RPMI7951 (cell line): ENCODE measurements at places on chromosomes 6 and 20. TPM values are rescaled to one million over a fixed set of nuclear protein-coding genes. Genes with fewer than 3 reads are reported as not detected.

DNA sequence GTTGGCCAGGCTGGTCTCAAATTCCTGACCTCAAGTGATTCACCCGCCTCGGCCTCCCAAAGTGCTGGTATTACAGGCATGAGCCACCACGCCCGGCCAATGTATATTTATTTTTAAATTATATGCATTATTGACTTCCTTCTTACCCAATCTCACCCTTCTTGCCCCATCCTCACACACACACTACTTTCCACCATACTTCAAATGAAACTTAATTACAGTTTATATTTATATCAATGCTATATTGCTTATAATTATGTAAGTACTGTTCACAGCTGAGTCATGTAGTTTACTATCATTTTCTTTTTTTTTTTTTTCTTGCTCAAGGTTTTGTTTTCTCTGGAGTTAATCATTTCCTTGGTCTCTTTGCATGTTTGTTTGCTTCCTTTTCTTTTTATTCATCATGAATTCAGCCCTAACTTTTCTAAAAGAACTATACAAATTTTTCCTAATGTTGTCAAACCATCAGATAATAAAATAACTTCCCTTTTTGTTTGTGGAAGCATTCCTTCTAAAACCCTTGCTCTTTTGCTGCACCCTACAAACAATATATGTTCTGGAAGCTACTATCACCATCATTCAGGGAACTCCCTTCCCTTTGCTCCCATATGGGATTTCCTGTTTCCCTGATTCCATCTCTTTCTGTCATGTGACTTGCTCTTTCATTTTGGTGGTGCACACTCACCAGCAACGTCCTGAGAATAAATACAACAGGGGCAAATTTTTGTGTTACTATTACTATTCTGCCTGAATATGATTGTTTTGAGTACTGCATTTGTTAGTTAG, 201.7 kb upstream of the SASH1 start:
- peak; percentile 4 for DNase-seq

GRCh38 chr6:81878479-81878878, 126.0 kb upstream of the TENT5A start:
- no peak for DNase-seq

GRCh38 chr6:108165714-108166663, at the start of gene NR2E1:
NR2E1 (plus strand) TSS chr6:108166022; CDS start chr6:108166766, 744 bp downstream.
- DNase-seq = peak; percentile 17

DNA sequence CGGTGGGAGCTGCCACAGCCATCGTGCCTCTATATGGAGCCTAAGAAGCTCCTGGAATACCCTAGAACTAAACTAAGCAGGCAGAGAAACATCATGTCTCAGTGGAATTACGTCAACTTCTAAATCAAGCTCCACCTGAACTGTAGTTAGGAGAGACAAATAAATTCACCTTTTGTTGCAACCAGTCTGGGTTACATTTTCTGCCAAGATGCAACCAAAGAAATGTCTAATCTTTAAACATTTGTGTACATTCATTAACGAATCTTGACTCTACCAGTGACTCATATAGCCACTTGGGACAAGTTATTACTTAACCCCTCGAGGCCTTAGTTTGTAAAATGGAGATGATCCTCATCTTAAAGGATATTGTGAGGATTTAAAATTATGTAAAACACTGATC, 8.9 kb downstream of the PTPRK start:
- peak; percentile 50 for DNase-seq

DNA sequence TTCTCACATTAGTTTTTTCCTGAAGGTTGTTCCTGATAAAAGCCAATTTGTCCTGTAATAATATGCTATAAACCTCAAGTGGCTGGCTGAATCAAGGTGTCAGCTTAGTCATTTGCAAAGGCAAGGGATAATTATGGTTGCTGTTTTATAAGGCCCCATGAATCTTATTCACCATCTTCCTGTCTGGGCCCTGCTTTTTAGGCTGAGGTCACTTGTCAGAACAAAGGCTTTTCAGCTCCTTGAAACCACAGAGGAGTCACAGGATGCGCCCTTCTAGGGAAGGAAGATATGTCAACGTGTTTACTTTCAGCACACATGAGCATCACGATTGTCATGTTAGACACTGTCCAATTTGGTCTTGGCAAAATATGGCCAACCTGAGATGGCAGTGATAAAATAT, 64.8 kb upstream of the NAA20 start:
- DNase-seq = peak; percentile 66

DNA sequence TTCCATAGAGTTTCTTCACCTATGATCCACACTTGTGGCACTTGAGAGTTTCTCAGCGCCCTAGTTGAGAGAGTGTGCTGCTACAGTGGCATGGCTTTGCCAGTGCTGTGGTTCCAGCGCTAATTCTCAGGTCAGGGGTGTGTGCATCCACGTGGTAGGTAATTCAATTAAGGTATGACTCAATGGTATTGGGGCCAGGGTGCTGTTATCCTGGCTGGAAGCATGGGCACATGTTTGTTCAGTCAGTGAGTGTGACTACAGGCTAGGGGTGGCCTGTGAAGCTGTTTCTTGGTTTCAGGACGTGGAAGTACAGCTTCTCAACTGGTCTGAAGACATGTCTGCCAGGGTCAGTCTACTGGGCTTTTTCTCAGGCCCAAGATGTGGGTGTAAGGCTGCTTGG, 3.0 kb upstream of the SEMG2 start:
- no peak for DNase-seq

DNA sequence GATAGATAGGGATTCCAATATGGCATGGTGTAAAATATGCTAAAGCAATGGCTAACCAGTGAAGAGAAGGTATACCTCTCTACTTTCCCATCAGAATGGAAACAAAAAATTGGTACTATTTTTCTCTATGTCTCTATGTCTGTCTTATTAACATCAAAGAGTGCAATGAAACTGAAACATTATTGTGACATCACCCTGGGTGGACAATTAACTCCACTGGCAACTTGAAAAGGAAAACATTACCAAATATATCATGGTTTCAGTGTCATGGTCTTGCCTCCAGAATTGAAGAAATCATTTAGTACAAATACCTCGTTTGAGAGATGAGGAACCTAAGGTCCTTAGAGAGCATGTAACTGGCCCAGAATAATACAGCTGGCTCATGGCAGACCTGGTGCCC, 1132.5 kb upstream of the MAP3K7 start:
- DNase-seq = no peak

DNA sequence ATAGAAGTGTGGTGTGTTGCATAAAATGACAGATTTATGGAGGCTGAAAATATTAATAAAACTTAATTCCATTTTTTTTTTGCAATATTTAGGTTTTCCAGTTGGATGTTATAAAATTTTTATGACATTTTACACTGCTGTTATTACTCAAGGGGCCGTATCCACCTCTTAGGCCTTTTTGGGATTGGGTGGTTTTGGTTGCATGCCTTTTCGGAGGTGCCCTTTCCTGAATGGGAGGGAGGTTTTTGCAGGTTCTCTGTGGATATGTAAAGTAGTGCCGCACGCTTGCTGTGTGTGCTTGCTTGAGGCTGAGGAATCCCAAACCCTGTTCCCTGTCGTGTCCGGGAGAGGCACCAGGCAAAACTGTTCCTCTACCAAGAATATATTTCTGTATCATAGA, 6.8 kb downstream of the ARID1B start:
- no peak for DNase-seq

- peak; percentile 92 for DNase-seq
Measured at GRCh38 chr6:41723530-41724227, 11.7 kb downstream of the TFEB start.

DNA sequence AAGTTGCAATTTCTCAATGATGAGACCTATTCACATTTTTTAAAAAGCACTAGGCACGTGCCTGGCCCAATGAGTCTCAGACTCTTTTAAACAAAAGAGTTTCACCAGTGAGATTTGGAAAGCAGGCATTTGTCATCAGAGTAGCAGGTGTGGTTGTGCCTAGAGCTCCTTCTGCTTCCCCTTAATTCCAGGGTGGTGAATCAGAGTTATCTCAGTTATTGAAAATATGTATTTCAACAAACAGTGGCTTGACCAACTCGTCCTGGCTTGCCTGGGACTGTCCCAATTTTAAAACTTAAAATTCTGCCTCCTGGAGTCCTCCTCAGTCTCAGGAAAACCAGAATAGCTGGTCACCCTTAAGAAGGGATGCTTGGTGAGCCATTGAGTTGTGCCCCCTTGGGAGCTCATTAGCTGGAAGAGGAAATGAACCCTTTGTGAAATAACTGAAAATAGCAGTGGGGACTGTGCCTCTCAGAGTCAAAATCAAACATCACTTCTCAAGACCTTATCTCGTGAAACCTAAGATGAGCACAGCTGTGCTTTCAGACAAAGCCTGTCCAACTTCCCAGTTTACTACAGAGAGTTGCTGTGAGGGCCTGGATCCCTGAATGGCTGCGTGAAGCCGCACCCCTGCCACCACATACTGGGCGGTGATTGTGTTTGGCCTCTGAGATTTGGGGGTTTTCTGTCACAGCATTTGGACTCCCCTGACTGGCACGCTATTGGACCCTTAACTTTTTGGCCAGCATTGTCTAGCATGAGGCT, 116.3 kb downstream of the ANKRD60 start:
- DNase-seq = peak; percentile 87

DNA sequence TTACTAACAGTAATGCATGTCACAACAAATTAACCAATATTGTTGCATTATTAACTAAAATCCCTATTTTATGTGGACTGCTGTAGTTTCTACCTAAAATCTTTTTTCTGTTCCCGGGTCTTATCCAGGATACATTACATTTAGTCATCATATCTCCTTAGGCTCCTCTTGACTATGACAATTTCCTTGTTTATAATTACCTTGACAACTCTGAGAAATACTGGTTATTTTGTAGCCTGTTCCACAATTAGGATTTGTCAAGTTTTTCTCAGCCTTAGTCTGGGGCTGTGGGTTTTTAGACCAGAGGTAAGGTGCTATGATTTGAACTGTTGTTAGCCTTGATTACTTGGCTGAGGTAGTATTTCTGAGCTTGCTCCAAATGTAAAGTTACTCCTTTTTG, 3.7 kb downstream of the FBXO5 start:
- DNase-seq = no peak

DNA sequence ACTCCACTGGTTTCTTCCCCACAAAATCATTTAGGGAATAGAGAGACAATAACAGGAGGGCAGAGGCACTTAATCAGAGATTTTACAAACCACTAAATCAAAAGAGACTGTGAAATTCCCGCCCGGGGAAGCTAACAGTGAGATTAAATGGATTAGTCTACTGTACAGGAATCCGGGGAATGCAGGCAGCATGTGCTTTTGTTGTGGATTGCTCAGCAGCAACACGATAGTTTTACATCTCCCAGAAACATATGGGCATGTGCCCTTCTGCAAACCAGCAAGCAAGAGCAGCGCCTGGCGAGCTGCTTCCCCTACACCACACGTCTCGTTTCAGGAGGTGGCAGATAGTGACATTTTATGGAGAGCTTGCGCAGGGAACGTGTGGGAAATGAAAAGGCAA, 382.3 kb downstream of the CD83 start:
- peak; percentile 94 for DNase-seq

- no peak for DNase-seq
Measured at GRCh38 chr6:13046084-13046483, 282.3 kb downstream of the TBC1D7 start.

DNA sequence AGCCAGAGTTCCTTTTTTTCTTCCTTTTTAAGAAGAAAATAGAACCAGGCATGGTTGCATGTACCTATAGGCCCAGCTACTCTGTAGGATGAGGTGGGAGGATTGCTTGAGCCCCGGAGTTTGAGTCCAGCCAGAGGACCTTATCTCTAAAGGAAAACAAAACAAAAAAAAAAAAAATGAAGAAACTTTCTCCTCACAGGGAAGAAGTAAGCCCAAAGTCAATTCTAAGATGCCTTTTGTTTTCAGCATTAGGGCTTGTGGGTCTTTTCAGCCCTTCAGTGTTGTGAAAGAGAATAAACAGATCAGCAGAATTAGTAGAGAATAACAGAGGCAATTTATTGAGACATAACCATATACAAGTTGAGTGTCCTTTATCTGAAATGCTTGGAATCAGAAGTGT, 26.8 kb downstream of the ZNF451 start:
- no peak for DNase-seq

DNA sequence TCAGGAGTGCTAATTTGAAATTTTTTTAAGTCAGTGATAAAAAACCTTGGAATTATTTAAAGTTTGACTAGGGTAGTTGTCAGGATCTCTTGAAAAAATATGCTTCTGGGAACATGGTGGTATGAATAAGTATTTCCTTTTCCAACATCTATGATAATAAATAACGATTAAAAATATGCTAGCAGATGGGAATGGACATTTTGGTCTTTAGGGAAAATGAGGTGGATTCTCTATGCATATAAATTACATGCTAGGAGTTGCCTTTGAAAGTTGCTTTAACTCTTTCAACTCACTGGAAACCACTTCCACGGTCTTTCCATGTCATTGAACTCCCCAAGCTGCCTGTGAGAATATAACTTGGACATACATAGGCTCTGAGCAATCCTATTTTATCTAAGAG, 731.5 kb upstream of the MARCKS start:
- DNase-seq = no peak

DNA sequence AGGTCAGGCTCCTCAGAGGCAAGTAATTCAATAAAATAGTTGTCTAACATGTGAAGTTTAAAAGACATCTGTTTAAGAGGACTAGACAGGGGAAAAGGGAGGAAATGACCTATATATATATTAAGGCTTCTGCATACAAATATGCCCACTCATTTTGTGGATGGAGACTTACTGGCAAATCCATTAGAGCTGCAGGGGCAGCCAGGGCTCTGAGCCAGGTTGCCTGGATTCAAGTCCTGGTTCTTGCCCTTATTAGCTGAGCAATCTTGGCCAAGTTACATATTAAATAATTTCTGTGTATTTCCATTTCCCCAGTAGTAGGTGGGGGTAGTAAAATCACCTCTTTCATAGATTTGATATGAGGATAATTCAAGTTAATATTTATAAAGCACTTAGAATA, 287.0 kb upstream of the RIMS1 start:
- DNase-seq = no peak

DNA sequence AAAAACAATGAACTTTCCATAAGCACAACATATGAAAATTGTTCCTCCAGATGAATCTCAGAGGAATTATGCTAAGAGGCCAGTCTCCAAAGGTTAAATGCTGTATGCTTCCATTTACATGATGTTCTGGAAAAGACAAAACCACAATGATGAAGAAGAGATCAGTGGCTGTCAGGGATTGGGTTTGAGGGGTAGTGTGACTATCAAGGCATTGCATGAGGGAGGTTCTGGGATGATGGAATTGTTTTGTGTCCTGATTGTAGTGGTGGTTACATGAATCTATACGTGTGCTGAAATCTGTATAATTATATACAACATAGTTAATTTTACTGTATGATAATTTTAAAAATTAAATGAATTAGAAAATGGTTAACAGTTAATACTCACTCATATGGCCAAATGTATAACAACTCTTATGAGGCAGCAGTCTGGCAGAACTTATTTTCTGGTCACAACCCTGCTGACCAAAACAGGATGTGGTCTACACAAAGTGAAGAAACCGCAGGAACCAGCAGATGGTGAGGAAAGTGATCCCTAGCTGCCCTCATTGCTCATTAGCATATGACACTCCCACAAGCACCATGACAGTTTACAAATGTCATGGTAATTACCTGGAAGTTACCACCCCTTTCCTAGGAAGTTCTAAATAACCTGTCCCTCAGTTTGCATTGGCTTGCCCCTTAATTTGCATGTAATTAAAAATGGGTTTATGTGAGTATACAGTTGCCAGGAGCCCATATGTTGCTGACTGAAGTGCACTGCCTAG, 31.9 kb downstream of the NSFL1C start:
- DNase-seq = peak; percentile 98

The IL17A gene
- 0.10 and 0.12 TPM in 2 replicates for total RNA-seq

The AGPAT1 gene
- total RNA-seq = 59.4 and 82.3 TPM in 2 replicates

The POPDC3 gene
- total RNA-seq = 63.6 and 66.4 TPM in 2 replicates

The SLC23A2 gene
- 13.9 and 14.9 TPM in 2 replicates for total RNA-seq

The GSTA5 gene
- not detected in 2 replicates for total RNA-seq

The SLC44A4 gene
- 1.5 TPM in 1 of 2 replicates, not detected in the other for total RNA-seq
